Stimulated activated CD8-positive, alpha-beta memory T cell treated with anti-CD3 and anti-CD28 coated beads, Interleukin-12 subunit alpha, Interleukin-12 subunit beta, amount 100 ng/mL, for 4 hours (primary cell): ENCODE measurements at places on chromosomes 4 and X.

GRCh38 chr4:167234316-167234881, at the start of gene SPOCK3:
SPOCK3 (minus strand) TSS chr4:167234494.
- DNase-seq = no peak

GRCh38 chr4:148355442-148356123, 86.6 kb downstream of the NR3C2 start:
- DNase-seq = no peak

GRCh38 chrX:154375156-154375504, 696 bp upstream of the FLNA start:
- no peak for DNase-seq

GRCh38 chr4:188879598-188879997, 740.4 kb downstream of the TRIML1 start:
- DNase-seq = no peak

DNA sequence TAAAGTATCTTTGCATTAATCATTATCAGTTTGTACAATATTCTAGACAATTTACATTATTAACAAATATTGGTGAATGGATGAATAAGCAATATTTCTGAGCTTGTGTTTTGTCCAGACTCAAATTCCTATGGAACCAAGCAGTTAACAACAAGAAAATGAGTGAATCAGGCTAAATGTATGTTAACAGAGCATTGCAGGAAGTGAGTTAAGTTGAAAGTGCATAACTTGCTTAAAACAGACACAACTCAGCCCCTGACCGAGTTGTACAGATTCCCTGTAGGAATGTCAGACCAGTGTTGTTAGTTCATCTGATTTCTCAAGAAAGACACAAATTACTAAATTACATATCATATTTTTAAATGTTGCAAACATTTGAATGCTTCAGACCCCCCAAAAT, 23.7 kb upstream of the CSN1S1 start:
- DNase-seq = no peak

DNA sequence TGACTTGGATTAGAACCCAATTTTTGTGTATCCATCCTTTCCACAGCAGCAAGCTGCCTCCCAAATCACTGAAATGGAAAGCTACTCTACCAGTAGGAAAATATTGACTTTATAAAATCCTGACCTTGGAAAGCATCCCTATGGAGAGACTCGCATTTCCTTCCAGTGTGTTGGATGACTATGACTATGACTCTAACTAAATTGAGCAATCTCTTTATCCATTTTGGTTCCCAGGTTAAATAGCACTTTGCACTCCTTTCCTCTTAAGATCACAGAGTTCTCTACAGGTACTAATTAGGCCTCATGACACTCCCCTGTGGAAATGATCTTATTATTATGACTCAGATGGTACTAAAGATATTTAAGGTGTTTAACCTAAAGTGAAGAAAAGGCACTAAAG, 431.8 kb downstream of the PPARGC1A start:
- DNase-seq = no peak

- no peak for DNase-seq
Observed at GRCh38 chr4:106058921-106059320, 163.7 kb downstream of the NPNT start.

GRCh38 chr4:105150503-105150902, 3.8 kb downstream of the TET2 start:
- DNase-seq = no peak

GRCh38 chrX:56733459-56734046, 4.5 kb downstream of the NBDY start:
- DNase-seq = peak; percentile 8
